ENCODE measurements at places on chromosomes 7 and 10.

- DNase-seq, result no peak
Observed at GRCh38 chr10:49151025-49151445, 17.2 kb upstream of the FAM170B start.

DNA sequence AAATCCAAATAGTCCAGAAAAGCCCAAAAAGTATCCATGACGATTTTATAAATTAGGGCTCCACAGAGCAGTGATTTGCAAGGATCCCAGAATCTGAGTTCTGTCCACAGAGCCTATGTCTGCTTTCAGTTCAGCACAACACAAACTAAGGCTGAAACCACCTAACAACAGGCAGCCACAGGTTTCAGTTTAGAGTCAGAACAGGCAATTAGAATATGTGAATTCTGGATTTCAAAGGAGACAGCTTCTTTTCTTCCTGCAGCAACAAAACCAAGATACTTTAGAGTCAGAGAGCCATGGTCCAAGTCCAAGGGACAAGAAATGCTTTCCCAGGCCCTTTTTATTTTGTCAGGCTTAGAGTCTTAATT lies 23.6 kb downstream of the IFIT3 start:
- DNase-seq, result no peak

- DNase-seq, result no peak
Observed at GRCh38 chr10:122236690-122237306, 34.3 kb upstream of the BTBD16 start.

- no peak for DNase-seq
Observed at GRCh38 chr7:124251636-124252035, 218.8 kb upstream of the TMEM229A start.

DNA sequence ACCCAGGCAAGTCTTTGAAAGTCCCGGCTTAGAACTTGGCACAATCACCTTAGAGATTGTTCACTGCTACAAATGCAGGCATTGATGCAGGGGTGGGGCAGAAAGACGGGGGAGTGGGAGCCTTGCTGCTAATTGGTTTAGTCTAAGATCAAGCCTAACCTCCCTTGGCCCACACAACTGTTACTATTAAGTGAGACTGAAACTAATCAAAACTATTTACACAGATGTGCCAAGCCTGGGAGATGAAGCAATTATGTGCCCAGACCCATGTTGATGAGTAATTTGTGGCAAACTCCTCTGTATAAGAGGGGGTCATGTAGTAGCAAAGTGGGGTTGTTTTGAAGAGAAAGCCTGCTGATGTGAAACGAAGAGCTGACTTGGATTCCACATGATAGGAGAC lies 178.2 kb upstream of the ITGB1 start:
- DNase-seq, result no peak

DNA sequence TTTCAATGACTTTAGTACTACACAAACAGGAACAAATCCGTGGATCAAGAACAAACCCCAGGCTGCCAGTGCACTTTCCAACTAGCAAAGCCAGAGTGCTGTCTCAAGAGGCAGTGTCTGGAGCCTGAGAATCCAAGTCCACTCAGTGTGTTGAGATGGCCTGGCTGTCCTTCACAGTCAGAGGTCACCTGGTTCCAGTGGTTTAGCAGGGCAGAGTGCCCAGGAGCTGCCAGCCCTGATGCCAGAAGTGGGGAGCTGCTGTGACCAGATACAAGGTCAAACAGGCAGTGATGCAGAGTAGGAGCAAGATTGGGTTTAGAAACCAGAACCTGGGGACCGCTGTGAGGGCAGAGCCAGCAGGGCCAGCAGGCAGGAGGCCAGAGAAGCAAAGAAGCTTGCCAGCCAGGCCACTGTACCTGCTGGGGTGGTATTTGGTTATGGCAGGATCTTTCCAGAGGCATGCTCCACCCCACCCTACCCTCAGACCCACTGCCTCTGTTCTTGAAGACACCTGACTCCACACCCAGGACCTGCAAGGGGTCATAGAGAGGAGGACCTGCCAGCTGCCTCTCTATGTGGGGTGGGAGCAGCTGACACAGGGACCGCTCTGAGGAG lies 35.6 kb upstream of the C10orf90 start:
- no peak for DNase-seq

- no peak for DNase-seq
Observed at GRCh38 chr7:132685277-132685676, 109.0 kb upstream of the PLXNA4 start.

GRCh38 chr7:27921081-27921836 lies 181.3 kb downstream of the TAX1BP1 start:
- DNase-seq, result peak; percentile 14

GRCh38 chr10:22780474-22780885 lies 66.1 kb upstream of the PIP4K2A start:
- DNase-seq, result no peak

DNA sequence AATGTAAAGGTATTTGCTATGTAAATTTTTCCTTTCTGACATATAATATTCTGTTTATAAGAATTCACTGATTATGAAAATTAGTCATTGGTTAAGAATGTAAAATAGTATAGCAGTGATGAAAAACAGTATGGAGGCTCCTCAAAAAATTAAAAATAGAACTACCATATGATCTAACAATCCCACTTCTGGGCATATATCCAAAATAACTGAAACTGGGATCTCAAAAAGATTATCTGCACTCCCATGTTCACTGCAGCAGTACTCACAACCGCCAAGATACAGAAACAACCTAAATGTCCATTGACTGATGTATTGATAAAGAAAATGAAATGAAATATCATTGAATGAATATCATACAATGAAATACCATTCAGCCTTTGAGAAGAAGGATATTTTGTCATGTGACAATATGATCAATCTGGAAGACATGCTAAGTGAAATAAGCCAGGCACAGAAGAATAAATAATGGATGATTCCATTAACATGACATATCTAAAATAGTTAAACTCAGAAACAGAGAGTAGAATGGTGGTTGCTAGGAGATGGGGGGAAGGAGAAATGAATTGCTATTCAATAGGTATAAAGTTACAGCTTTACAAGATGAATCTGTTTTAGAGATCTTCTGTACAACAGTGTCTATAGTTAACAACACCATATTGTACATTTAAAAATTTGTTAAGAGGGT lies 14.0 kb downstream of the C10orf88 start:
- DNase-seq, result no peak

DNA sequence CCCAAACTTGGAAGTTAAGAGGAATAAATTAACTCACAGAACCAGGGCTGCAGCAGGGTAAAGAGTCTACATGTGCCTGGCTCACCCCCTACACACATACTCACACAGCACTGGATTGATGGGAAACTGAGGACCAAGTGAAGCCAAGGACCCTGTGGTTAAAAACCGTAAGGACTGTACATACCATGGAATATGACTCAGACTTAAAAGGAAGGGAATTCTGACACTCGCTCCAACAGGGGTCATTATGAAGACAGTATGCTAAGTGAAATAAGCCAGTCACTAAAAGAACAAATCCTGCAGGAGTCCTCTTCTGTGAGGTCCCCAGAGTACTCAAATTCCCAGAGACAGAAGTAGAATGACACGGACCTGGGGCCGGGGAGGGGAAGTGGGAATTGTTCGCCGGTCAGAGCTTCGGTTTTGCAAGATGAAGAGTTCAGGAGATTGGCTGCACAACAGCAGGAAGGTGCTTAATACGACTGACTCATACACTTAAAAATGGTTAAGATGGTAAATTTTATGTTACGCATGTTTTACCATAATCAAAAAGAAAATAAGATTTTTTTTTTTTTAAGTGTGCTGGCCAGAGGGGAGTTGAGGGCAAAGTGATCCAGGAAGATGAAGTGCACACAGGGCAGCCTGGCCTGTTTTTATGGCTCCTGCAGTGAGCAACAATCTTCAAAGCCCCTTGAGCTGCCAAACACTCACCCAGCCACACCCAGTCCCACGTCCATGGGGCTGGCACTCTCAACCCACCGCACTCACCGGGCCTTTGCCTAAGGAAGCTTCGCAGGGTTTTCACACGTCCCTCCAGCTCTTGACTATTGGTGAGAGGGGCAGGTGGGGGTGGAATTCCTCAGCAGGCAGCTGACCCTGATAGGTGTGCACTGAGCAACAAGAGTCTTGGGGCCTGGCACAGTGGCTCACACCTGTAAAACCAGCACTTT lies 26.4 kb downstream of the DRGX start:
- no peak for DNase-seq

DNA sequence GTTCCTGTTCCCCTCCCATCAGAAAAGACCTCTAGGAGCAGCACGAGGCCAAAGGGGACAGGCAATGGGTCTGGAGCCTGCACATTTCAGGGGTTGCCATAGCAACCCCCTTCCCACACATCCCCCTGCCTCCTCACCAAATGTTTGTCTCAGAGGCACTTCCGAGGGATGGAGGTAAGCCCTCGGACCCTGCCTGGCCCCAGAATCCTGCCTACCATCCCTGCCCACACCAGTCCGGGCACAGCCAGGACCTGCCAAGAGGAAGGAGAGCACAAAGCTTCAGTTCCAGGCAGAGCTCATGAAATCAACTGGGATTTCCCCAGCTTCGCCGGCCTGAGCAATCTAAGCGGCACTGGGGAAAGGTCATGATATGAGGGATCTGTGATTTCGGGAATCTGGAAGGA lies 175.0 kb upstream of the PLXNA4 start:
- DNase-seq, result no peak

DNA sequence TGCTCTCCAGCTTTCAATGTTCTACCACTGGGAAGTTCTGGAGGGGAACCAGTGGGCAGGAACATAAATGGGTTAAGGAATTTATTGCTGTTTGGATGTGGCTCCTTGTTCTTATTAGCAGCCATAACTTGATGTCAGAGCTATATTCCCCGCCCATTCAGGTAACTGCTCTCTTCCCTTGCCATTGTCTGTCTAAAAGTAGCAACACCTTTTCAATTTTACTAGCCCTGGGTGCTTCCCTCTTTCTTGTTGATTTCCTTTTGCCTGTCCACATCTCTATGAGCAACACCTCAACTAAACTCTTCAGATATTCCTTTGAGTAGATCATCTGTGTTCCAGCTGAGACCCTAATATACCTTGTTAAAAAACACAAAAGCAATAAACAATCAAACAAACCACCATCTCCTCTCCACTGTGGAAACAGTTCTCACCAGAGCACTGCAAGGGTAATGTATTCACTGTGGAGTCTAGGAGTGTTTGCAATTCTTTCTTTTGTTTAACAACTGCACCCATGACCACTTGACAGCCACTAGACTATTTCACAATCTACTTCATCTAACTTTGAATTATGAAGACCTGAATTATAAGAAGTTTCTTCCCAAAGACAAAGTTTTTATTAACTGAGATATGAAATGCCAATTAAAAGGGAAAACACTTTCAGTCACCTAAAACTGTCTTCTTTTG lies 436.7 kb downstream of the IPMK start:
- DNase-seq, result no peak

GRCh38 chr10:120975072-120975867 lies 124.1 kb downstream of the WDR11 start:
- no peak for DNase-seq

GRCh38 chr10:71399946-71400345 lies 3.2 kb downstream of the CDH23 start:
- no peak for DNase-seq

- DNase-seq, result no peak
Observed at GRCh38 chr10:125247576-125247975, 87.2 kb upstream of the CTBP2 start.
